ENCODE measurements at places on chromosomes 2 and 18.

DNA sequence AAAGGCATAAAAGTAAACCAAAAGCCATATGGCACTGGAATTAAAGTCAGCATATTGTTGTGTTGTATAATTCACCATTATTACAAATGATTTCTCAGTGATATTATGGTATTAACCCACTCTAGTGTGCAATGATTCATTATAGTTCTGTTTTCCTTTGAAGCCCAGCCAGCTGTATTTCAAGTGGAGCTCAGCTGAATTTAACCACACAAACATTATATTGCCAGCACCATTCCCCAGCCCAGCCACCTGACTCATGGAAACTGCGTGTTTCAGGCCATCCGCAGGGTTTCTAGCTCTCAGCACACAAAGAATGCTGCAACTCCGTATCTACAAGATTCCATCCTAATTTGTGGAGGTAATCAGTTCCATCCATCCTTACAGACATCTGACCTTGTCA is 166.8 kb upstream of the CHAC2 start:
- DNase-seq = no peak

- no peak for DNase-seq
Measured at GRCh38 chr18:60021556-60021955, 121.8 kb downstream of the PMAIP1 start.

GRCh38 chr2:210226223-210226622 is 976 bp upstream of the ACADL start:
- DNase-seq = no peak

GRCh38 chr2:81250270-81250669 is 945.7 kb upstream of the LRRTM1 start:
- no peak for DNase-seq

DNA sequence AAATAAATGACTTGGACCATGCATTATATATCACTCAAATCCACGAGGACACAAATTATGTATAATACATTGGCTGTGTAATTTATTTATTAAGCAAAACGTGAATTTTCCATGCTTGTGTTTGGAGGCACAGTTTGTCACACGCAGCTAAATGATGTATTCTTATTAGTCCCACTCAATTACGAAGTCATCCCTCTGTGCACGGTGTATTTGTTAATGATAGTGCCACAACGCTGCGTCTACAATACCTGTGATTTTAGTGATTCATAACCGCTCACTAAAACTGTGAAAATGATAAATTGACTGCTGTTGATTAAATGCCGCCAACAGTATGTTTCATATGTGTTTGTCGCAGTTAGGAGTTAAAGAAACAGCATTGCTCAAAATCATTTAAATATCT is 358.3 kb downstream of the ZNF516 start:
- DNase-seq = no peak

All from right atrium auricular region (tissue), 2 donors.